ENCODE measurements at places on chromosomes 2 and 18.

DNA sequence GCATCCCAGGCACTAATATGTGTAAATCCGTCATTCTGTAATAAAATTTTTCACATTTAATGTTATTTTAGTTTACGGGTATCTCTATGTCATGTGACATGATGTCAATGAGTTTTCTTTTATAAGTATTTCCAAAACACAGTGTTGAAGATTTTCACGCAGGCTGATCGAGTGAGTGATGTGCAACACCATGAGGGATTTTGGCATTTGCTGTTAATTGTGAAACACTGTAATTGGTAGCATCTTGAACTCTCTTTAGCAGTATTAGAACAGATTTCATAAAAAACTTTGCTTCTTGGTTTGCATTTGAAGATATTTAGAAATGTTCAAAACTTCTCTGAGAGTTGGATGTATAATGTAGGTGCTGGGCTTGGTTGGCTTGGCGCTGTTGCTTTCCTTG lies 35.5 kb downstream of the KCNE4 start:
- DNase-seq: no peak

GRCh38 chr2:142037066-142037465 lies 93.8 kb downstream of the LRP1B start:
- DNase-seq: no peak

DNA sequence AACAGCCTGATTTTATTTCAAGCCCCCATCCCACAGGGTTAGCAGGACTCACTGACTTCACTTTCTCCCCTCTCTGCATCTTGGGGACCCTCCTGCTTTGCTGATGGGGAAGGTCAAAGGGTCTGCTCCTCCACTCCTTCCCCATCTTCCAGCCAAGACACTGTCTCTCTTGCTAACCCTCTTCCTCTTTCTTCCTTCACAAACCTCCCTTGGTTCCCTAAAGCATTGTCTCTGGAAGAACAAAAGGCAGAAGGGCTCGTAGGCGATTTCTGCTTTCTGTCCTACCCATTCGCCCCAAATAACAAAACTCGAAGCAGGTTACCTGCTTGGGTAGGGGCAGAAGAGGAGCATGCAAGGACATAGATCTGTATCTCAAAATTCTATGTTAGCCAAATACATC lies 5.5 kb upstream of the SLC4A3 start:
- DNase-seq: no peak

- DNase-seq: no peak
Measured at GRCh38 chr2:33091541-33092123, 144.9 kb downstream of the LTBP1 start.

Measured in bone marrow (tissue), 2 donors.